ENCODE measurements at places on chromosomes 16 and 17.

- DNase-seq = no peak
Measured at GRCh38 chr16:53014287-53014686, 38.4 kb downstream of the CHD9NB start.

DNA sequence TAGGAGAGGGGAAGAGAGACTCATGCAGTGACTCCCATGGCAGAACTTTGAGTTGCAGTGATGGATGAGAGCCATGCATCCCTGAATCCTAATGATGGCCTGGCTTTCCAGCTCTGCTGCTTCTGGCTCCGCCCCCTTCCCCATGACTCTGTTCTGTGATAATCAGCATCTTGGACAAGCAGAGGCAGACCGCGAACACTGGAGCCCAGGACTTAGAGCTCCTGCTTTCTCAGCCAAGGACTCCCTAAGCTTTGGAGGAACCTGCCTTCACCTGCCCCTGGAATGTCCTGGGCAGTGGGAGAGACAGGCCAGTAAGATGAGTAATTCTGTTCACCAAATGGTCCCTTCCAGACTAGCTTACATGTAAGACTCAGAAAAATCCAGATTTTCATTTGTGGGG is 12.5 kb downstream of the CCDC92B start:
- no peak for DNase-seq

- no peak for DNase-seq
Measured at GRCh38 chr17:30600830-30601494, 123.8 kb downstream of the GOSR1 start.

DNA sequence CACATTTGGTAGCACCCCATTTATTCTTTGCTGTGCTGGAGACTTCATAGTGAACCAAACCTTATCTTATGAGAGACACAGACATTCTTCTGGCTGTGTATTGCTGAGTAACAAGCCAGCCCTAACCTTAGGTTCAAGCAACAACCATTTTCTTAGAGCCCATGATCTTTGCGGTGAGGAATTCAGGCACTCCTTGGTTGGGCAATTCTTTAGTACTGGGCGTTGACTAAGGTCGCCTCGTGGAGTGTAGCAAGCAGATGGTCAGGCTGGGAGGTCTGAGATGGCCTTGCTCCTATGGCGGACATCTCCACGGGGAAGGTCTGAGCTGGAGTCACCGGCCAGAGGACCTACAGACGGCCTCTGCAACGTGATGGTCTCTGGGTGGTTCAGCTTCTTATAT is 43.1 kb downstream of the ARSG start:
- DNase-seq = no peak

- DNase-seq = no peak
Measured at GRCh38 chr16:57167953-57168352, 17.9 kb downstream of the PSME3IP1 start.

DNA sequence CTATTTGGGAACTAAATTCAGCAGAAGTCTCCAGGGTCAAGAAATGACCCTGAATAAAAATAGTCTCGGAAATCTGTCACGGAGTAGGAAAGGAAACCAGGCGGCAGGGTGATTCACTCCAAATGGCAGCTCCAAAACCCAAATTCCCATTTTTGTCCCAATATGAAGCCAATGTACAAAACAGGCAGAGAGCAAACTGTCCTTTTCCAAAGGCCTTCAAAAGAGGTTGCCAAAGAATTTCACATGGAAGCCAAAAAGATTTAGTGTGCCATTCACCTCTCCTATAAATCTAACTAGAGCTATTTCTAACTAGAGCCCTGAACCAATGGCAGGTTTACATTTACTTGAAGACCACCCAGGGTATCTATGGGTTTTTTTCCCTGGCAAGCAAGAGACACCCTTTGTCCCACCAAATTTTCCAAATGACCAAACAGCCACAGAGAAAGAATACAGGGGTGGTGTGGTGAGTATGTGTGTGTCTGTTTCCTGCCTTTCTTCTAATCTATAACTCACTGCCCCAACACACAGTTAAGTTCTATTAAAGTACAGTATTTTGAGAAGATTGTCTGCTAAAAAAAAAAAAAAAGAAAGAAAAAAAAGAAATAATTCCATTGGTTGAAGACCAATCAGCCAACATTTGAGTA is 6.8 kb downstream of the MYO1D start:
- DNase-seq = no peak

DNA sequence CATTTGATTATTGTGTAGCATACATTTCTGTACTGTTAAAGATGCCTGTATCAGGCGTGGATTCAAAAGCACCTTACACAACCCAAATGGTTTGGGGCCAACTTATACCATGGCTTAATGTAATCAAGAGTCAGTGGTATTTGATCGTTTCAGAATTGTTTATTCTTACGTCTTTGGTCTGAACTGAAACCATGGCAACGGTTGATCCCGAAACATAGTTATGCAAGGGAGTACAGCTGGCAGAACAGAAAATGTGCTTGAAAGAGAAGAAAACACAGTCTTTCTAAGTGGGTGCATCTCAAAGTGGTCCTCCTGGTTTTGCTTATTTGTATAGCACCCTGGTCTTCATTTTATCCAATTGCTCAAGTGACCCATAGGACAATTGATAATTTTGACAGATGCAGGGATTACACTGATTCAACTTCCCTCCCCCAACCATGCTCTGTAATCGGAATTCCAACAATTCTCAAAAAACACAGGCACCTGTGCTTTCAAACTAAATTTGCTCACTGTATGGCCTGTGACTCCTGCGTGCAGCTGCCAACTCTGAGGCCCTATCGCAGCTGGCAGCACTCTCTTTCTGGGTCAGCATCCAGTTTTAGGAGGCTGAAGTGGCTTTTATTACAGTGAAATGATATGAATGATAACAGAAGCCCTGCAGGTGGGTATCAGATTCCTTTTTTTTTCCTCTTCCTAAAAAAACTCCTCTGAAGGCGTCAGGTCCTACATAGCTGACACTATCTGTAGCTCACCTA is 77.0 kb upstream of the AXIN2 start:
- no peak for DNase-seq

DNA sequence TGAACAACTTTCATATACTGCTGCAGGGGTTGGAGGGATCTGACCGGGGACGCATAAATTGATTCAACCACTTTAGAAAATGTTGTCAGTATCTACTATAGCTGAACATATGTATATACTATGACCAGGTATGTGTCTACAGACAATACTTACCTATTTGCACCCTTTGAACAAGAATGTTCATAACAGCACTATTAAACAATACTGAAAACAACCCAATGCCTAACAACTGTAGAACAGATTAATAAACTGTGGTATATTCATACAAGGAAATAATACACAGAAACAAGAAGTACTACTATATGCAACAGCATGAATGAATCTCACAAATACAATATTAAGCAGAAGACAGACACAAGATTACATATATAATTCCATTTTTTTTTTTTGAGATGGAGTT is 10.5 kb downstream of the BRIP1 start:
- no peak for DNase-seq

All from vagina (tissue), 2 donors.